HCEC 1CT (cell line): ENCODE measurements at places on chromosomes 7 and 10.

DNA sequence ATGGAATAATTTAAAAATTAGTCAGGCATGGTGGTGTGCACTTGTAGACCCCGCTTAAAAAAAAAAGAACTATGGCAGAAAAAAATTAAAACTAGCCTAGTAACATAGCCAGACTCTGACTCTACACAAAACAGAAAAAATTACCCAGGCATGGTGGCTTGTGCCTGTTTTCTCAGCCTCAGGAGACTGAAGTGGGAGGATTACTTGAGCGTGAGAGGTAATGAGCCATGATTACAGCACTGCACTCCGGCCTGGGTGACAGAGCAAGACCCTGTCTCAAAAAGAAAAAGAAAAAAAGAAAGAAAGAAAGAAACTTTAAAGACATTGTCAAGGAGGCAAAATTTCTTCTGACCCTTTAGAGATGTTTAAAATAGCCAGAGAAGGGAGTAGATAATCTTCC lies 109.0 kb upstream of the TMEM106B start:
- no peak for DNase-seq

DNA sequence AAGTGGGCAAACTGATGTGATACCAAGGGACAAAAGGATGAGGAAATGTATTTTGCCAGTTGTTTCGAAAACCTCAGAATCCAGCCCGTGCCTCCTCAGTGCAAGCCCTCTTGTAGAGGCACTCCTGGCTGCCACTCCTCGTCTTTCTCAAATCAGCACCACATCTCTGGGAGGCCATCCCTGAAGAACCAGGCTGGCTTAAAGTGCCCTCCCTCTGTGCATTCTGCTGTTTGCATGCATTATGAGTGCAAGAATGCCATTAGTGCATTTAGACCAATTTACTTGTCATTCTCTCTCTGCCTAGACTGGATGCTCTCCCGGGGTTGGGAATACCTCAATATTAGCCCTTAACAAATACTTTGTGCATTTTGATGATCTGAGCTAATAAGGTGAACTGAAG lies 19.9 kb upstream of the FAM180A start:
- DNase-seq: no peak

DNA sequence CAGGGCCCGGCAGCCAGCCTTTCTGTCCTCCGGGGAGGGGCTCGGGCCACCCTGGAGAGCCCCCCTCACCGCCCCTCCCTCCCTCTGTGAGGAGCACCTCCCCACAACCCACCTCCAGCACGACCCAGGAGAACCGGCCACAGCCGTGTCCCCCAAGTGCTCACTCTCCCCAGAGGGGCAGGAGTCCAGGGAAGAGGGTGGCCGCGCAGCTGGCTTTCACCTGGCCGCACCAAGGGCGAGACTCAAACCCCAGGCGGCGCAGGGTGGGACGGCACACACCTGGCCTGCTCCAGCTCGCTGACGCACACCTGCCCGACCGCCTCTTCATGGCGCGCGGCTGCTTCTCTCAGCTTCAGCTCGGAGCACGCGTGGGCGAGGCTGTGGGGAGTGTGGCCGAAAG lies 73.4 kb downstream of the CFAP46 start:
- DNase-seq: no peak

DNA sequence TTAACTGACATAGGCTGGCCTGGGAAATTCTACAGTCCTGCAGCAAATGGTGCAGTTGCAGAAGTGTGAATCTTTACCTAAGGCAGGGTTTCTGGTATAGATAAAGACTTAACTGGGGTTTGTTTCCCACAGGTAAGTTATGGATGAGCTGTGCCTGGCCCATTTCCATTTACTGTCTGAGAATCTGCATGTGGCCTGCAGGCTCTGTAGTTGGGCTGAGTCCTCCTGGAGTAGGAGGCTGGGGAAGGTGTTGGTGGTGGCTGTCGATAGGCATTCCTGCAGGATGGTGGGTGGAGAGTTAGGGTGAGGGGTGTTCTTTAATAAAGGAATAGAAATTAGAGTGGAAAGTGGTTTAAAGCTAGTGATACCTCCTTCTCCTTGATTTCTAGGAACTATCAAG lies 193.5 kb downstream of the AUTS2 start:
- DNase-seq: no peak

- DNase-seq: no peak
These were observed 92.0 kb downstream of the LSMEM1 start for GRCh38 chr7:112572669-112573301.

GRCh38 chr10:86848747-86849146 lies 92.3 kb downstream of the BMPR1A start:
- DNase-seq: no peak

GRCh38 chr10:60222047-60222446 lies 167.6 kb downstream of the ANK3 start:
- DNase-seq: no peak

GRCh38 chr7:158142657-158143056 lies 445.0 kb downstream of the PTPRN2 start:
- no peak for DNase-seq
